Activated naive CD4-positive, alpha-beta T cell treated with anti-CD3 and anti-CD28 coated beads, Interleukin-2, amount 50 U/mL, for 72 hours (primary cell): ENCODE measurements at places on chromosomes 16 and 17. TPM values are rescaled to one million over a fixed set of nuclear protein-coding genes. Genes with fewer than 3 reads are reported as not detected.

PRSS22 gene
- total RNA-seq = 0.34 TPM

HOXB7 gene
- 1.1 TPM for total RNA-seq

ARL5C gene
- 0.25 TPM for total RNA-seq

ZNF205 gene
- total RNA-seq = 0.18 TPM

PITPNM3 gene
- total RNA-seq = 0.87 TPM

C16orf96 gene
- 0.05 TPM for total RNA-seq

SLC52A1 gene
- total RNA-seq = 0.23 TPM

UBB gene
- 1,283 TPM for total RNA-seq

GAS7 gene
- total RNA-seq = 2.9 TPM

SNN gene
- 14.4 TPM for total RNA-seq

RHBDF1 gene
- total RNA-seq = 0.47 TPM

CPHXL2 gene
- not detected for total RNA-seq

ODAD4 gene
- 1.2 TPM for total RNA-seq

MRC2 gene
- 12.4 TPM for total RNA-seq

CDH11 gene
- total RNA-seq = not detected

KCNJ18 gene
- not detected for total RNA-seq

CES3 gene
- 0.73 TPM for total RNA-seq

PRAC1 gene
- total RNA-seq = not detected

RGS9 gene
- total RNA-seq = 1.1 TPM

AGRP gene
- 0.64 TPM for total RNA-seq

SPPL2C gene
- not detected for total RNA-seq

CCL8 gene
- not detected for total RNA-seq

GALNS gene
- 50.3 TPM for total RNA-seq

CLEC18B gene
- total RNA-seq = 0.49 TPM

BCL6B gene
- 0.59 TPM for total RNA-seq

P4HB gene
- total RNA-seq = 382 TPM

MYH1 gene
- not detected for total RNA-seq

ABCC6 gene
- not detected for total RNA-seq

FOXF1 gene
- not detected for total RNA-seq

SSTR5 gene
- total RNA-seq = not detected

IRF8 gene
- total RNA-seq = 150 TPM
